D341Med (cell line): ENCODE measurements at places on chromosomes 7 and 10.

DNA sequence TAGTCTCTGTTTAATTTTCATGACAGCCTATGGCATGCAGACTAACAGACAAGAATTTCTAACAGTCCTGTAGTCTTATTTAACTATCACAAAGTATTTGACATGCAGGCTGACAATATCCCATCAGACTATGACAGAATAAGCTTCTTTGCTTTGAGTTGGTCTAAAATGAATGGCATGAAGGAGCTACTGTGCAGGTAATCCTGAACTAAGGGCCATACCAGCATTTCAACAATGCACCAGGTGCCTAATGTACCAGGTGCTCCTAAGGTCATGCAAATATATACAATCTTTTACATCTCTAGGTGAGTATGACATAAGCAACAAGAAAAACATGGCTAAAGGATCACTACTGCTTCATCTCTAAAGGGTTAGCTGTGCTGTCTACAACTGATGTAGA is 13.6 kb upstream of the MSS51 start:
- no peak for DNase-seq

- DNase-seq: no peak
These were observed 453.0 kb downstream of the SORCS3 start for GRCh38 chr10:105094048-105094447.

GRCh38 chr10:72416661-72417060 is 61.9 kb upstream of the DNAJB12 start:
- no peak for DNase-seq

DNA sequence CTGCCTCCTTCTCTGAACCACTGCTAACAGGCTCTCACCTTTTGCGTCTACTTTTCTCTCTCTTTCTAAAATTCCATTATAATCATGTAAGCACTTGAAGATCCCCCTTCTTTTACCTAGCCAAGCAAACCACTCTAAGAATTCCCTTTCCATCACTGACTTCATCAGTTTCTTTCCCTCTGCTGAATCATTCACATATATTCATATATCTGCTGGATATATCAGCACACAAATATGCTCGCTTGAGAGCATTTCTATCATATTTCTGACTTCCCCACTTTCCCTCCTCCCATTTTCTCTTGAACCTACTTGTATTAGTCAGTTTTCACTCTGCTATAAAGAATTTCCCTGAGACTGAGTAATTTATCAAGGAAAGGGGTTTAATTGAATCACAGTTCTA is 84.2 kb upstream of the LRRN3 start:
- DNase-seq: no peak

DNA sequence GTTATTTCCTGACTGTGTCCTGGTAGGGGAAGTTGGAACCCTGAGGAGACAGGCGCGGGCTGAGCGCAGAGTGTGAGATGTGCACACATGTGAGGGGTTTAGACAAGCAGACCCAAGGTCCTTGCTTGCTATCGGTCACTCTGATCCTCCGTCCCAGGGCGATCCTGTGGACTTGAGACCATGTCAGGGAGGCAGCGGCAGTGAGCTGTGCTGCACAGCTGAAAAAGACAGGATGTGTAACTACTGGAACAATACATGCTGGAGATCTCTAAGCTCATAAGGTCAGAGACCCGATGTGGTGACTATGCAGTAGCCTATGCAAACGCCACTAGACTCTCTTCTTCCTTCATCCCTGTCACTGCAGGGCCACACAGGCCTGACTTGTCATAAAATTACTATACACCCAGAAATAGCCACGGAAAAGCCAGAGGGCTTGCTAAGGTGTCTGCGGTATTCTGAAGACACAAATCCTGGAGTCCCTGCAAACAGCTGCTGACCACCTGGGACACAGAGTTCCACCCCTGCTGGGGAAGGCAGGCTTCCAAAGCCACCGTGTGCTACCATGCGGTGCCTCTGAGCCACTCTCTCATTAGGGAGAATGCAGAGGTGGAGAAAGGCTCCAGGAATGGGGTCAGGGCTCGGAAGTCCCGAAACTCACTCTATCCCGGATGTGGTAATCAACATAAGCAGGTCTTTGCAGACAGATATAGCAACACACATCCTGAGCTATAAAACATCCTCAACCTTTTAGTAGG is 91.1 kb upstream of the DDC start:
- DNase-seq: no peak

DNA sequence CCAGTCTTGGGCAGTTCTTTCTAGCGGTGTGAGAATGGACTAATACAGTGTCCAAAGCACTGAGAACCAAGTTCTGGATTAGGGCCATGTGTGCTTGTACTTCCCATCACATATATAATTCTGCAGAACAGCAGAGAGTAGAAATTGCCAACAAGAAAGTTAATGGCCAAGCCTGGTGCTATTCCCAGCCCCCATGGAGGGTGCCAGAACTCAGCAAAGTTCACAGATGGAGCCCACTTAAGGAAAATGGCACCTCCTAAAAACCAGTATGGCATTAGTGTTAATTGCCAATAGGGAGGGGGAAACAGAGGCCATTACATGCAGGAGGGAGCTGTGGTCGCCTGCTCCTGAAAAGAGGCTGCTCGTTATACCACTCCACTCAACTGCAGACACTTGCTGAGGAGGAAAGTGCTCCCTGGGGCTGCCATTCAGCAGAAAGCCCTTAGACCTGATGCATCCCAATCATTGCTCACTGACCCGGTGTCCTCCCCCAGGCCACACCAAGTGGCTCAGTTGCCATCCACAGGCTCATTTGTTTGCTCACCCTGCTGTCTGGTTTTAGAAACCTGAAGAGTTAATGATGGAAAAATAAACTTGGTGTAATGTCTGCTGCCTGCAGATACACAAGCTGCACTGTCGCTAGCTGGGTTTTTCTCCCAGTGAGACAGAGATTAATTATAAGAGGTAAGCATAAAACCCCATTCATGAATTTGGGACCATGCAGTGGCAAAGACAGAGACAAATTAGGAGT is 280.6 kb downstream of the GFRA1 start:
- no peak for DNase-seq

GRCh38 chr10:123643315-123643714 is 22.8 kb upstream of the GPR26 start:
- DNase-seq: no peak

- no peak for DNase-seq
These were observed 4.6 kb downstream of the REPIN1 start for GRCh38 chr7:150373049-150373801.

GRCh38 chr7:140506788-140507464 is 27.6 kb upstream of the MKRN1 start:
- peak; percentile 57 for DNase-seq

DNA sequence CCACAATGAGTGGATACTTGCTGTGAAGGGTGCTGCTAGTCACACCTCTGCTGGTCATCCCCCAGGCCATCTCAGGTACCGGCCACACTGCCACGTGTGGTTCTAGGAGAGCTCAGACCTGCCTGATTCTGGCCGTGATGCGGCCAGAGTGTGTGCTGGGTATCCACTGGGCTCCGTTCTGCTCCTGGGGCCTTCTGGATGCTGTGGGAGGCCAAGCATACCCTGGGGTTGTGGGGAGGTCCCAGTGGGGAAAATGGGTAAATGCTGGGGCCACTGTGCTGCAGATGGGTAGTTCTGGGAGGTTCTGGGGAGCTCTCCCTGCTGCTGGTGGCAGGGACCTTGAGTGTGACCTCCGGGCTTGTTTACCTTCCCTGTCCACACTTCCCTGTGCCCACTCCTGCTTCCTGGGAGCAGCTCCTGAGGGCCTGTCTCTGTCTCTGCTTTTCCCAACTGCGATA is 318.4 kb downstream of the GLRX3 start:
- no peak for DNase-seq

- no peak for DNase-seq
These were observed 41.2 kb upstream of the ADRB1 start for GRCh38 chr10:114002422-114002821.

DNA sequence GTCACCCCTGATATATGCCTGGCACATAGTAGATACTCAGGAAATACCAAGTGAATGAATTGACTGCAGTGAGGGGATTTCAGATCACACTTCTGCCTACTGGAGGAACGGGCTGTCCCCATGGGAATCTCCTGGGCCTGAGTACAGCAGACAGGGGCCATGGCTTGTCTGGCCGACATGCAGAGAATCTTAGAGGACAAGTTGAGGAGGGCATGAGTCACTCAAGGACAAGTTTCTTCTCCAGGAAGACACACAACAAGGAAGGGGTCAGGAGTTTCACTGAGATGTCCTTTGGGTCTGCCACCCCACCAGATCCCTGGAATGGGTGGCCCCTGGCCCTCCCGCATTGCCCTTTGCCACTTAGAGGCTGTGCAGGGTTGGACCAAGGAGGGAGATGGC is 20.7 kb downstream of the PLPP4 start:
- no peak for DNase-seq

- peak; percentile 21 for DNase-seq
These were observed 98.3 kb downstream of the FOXL3 start for GRCh38 chr7:388023-388960.

DNA sequence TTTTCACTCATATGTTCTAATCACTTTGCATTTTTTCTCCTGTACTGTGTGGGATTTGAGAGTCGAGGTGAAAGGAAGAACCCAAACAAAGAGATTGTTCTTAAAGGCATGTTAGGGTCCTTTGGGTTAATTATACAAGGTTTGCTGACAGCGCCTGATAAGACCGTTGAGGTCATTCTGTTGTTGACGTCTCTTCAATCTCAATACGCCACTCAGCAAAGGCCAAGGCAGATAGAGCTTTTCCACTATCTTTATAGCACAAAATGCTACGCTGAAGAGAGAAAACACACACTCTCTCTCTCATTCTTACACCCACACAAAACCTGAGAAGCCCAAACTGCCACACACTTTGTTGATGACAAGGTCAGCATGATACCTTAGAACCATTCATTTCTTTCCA is 228.7 kb downstream of the CNTNAP2 start:
- no peak for DNase-seq
